ENCODE measurements at places on chromosomes 2 and 18. TPM values are rescaled to one million over a fixed set of nuclear protein-coding genes. Genes with fewer than 3 reads are reported as not detected.

Gene NEU2
- total RNA-seq = not detected

Gene TTR
- not detected for total RNA-seq

Gene FEV
- not detected for total RNA-seq

Gene ZNF521
- total RNA-seq = 41.1 TPM

Gene CD28
- total RNA-seq = not detected

Gene LBX2
- total RNA-seq = 3.3 TPM

Gene LIMS4
- 1.5 TPM for total RNA-seq

Gene SERPINB3
- total RNA-seq = not detected

Gene CFC1
- total RNA-seq = not detected

Gene TFPI
- 274 TPM for total RNA-seq

Gene CCDC68
- total RNA-seq = 2.0 TPM

Gene ALPP
- total RNA-seq = not detected

Gene KIF1A
- not detected for total RNA-seq

Gene ABCG5
- not detected for total RNA-seq

Gene CAPN14
- under 0.01 TPM for total RNA-seq

Gene ABCB11
- not detected for total RNA-seq

Gene CNDP1
- not detected for total RNA-seq

Gene NFATC1
- 2.6 TPM for total RNA-seq

Gene CCDC74A
- 6.6 TPM for total RNA-seq

Gene ASXL2
- 9.9 TPM for total RNA-seq

Gene PCARE
- total RNA-seq = not detected

Gene MYL1
- not detected for total RNA-seq

Gene TOGARAM2
- total RNA-seq = 0.37 TPM

Gene SULT1C2
- total RNA-seq = under 0.01 TPM

Gene TNFAIP6
- 23.5 TPM for total RNA-seq

Gene FNDC4
- total RNA-seq = 8.4 TPM

Gene NOL4
- total RNA-seq = not detected

Gene TBC1D8
- 106 TPM for total RNA-seq

Gene MC5R
- not detected for total RNA-seq

Gene DSG4
- not detected for total RNA-seq

Gene GEN1
- total RNA-seq = 25.4 TPM

Gene NRP2
- 2.5 TPM for total RNA-seq

Gene INHBB
- 0.20 TPM for total RNA-seq

Gene MAP3K19
- total RNA-seq = not detected

Gene MTLN
- 47.8 TPM for total RNA-seq

Gene IL1R2
- 0.39 TPM for total RNA-seq

Gene GALR1
- not detected for total RNA-seq

Gene PMAIP1
- 11.7 TPM for total RNA-seq

Gene UGGT1
- 60.3 TPM for total RNA-seq

Gene STEAP3
- total RNA-seq = 90.5 TPM

Gene DRC1
- total RNA-seq = not detected
